ENCODE measurements at places on chromosomes 5 and 9.

GRCh38 chr5:136814619-136815378 lies 449.5 kb upstream of the TRPC7 start:
- DNase-seq: no peak

DNA sequence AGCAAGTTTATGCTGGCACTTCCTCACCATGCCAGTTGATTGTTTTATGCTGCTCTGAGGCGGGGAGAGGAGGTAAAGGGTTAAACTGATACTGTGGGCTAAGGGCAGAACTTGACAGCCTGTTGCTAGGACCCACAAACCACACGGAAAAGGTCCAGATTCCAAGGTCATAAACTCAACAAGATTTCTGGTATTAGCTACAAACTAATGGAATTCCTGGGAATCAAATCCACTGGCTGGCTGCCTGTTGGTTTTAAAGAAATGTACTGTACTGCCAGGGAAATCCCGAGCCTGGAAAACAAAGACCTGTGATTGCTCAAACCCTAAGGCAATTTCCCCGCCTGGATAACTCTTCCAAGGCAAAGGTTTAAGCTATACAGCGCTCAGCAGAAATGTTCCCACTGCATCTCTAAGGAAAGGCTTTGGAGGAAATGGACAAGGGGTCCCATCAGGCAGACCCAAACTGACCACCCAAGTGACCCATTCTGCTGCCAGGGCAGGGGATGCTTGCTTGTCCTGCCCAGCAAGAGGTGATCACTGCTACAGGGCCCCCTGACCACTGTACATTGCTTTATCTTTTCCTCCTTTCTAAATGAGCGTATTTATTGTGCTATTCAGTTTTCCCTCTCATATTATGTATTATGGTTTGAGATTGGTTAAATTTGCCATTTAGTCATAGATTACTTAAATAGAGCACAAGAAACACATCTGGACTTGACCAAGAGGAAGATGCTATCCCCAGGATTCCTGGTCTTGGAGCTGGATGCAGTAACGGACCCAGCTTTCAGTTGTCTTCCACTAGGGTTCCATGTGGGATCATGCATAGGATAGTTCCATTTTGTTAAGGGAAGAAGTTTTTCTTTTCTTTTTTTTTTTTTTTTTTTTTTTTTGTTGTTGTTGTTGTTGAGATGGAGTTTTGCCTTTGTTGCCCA lies 124.3 kb downstream of the SUSD1 start:
- no peak for DNase-seq

DNA sequence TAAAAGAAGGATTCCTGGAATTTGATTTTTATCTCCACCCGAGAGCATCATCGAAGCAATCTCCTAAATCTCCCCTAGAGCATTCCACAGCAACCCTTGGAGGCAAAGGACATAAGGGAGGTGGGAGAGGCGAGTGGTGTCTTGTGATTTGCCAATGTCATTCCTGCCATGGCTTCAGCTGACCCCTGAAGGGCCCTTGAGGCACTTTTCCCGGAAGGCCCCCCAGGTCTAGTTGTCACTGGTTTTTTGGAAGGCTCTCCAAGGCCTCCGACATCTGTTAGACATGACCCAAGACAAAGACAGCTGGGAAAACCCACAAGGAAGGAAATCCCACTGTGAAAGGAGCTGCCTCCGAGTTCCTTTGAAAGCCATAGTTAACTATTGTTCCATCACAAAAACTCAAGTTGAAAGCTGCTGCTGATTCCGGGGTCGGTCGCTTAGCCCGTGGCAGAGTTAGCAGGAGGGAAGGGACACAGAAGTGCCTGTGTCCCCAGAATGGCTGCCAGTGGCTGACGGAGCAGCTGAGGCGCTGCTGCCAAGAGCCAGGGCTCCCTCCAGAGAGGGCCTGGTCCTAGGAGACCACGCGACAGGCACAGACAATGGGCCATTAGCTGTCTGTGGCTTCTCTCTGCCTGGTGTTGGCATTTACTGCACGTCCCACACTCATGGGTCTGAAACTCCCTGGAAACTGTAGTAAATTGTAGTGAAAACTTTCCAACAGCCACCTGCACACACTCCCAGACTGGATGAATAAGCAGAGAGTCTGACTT lies 24.4 kb upstream of the TRIO start:
- no peak for DNase-seq

DNA sequence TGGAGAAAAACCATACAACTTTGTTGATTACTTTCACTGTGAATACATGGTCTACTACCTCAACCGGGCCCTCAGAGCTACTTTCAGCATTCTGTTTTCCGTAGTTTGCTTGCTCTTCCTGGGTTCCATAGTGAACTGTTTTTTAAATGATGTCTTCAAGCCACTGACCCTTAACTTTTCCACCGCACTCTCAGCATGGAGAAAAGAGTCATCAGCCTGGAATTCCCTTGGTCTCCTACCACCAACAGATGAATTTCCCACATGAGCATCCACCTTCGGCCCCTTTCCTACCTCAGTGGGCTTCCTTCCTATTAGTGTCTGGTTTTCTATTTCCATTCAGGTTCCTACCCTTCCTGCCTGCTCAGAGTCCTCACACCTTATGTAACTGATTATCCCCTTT lies 135.9 kb upstream of the ADAMTSL1 start:
- no peak for DNase-seq

- DNase-seq: no peak
Observed at GRCh38 chr9:98977246-98977714, 33.6 kb downstream of the COL15A1 start.

DNA sequence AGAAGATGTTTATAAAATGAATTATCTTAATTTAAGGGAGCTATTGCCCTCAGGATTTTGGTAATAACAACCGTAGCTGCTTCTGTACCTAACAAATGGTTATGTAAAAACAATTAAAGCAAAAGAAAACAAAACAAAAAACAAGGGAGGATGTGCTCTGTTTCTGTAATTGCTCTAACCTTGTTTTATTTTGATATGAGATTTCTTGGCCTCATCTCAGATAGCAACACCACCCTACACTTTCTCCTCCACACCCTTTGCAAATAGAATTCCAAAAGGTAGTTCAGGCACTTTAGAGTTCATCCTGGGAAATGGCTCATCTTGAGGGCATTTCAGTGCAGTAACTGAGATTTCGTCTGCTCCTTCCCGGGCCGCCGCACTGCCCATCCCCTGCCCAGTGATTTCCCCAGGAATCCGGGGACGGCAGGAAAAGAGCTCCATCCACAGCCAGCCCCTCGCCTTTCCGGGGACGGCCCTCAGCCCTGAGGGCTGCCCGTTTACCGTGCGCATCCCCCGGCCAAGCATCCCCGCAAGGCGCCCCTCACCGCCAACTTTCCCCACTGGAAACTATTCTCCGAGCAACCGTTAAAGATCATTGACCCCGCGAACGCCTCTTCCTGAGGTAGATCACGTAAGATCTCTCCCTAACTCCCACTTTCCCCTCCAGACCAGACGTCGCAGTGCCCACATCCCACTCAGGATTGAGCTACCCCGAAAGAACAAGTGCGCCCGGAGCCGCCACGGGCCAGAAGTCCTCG lies 1.2 kb downstream of the FNBP1 start:
- DNase-seq: no peak

GRCh38 chr9:127662617-127663016 lies 44.2 kb upstream of the CFAP157 start:
- no peak for DNase-seq

DNA sequence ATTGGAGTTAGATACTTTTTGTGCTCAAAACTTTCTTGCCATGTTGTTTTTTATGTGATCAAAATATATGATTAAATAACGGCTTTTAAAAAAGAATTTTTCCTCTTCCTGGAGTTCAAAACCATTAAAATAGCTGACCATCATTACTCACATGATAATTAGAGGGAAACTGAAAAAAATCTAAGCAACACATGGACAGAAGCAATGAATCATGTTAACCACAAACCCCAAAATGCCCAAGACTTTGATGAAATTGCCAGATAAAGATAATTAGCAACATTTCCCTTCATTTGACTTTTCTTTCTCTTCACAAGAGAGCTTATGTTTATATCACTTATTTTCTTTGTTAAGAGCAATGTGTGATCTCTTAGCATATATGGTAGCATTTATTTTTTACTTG lies 1294.2 kb downstream of the EFNA5 start:
- no peak for DNase-seq

GRCh38 chr9:115264313-115264712 lies 146.4 kb upstream of the TNC start:
- no peak for DNase-seq

DNA sequence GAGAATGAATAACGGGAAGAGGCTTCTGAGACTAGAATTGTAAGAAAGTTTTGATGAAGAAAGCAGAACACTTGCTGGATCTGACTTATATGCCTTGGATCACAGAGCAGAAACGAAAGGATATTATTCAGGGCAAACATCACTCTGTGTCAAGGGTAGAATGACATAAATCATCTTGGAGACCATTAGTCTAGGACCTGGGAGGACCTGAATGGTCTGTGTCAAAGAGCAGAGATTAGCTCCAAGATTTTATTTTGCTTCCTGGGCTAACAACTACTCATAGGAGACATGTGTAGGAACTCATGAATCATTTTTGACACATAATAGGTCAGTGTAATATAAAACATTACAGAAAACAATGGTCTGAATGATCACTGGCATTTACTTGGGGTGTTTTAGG lies 417.9 kb downstream of the SLCO4C1 start:
- DNase-seq: no peak

DNA sequence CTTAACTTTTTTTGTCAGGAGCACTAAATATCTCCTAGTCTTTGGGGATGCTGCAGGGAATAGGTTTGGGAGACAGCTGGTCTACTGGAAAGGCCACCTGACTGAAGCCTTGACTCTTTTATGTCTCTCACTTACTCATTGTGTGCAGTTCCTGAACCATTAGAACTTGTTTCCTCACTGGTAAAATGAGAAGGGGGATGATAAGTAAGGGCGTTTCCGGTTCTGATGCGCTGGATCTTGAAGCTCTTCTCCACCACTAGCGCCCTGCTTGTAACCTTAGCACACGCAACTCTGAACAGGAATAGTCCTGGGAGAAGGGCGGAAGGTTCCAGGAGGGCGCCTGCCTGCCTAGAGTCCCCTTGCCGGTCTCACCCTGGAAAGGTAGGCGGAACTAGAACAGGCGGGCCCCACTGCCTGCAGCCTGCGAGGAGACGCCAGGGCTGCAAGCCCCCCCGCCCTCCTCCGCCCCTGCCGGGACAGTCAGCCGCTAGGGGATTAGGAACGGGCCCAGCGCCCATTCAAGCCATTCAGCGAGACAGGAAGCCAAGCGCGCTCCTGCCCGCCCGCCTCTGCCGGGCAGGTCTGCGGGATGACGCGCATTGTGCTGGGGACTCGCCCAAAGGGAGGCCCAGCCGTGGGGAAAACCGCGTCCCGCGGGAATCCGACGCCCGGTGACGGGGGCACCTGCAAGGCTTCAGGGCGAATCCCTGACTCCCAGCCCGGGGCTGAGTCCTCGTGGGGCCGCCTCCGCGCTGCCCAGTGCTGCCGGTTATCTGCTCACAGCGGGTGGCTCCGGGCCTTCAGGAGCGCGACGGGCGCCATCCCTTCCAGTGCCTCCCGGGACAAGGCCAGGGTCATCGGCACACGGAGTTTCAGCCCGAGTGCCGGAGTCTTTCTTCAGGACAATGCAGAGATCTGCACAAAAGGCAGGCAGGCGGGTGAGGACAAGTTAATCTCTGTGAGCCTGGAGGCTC lies 44.0 kb upstream of the XPA start:
- peak; percentile 1 for DNase-seq

DNA sequence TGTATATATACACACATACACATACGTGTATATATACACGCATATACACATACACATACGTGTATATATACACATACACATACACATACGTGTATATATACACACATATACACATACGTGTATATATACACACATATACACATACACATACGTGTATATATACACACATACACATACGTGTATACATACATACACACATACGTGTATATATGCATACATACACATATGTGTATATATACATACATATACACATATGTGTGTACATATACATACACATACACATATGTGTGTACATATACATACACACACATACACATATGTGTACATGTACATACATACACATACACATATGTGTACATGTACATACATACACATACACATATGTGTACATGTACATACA lies 82.6 kb downstream of the SYK start:
- DNase-seq: no peak

GRCh38 chr9:101387871-101388506 lies 3.2 kb upstream of the BAAT start:
- peak; percentile 49 for DNase-seq

GRCh38 chr9:116701940-116702642 lies 15.0 kb downstream of the TRIM32 start:
- DNase-seq: no peak

DNA sequence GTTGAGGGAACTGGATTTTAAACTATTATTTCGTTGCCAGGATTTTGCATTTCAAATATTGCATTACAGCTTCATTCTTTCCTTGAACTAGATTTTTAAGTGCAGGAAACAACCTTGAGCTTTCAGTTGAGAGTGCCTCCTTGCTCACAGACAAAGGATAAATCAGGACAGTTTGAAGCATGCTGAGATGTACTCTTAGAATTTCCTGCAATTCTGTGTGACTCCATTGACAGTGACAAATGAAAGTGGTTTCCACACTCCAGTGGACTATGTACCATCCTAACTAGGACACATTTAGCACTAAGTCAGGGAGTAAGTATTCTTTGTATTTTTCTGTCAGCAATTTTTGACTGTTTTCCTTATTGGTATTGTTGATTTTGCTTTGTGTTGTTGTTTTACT lies 100.0 kb upstream of the PLCXD3 start:
- DNase-seq: no peak

- no peak for DNase-seq
Observed at GRCh38 chr5:60585618-60586017, 114.3 kb downstream of the DEPDC1B start.

GRCh38 chr9:125747765-125748445 lies 732 bp downstream of the PBX3 start:
- DNase-seq: peak; percentile 30

DNA sequence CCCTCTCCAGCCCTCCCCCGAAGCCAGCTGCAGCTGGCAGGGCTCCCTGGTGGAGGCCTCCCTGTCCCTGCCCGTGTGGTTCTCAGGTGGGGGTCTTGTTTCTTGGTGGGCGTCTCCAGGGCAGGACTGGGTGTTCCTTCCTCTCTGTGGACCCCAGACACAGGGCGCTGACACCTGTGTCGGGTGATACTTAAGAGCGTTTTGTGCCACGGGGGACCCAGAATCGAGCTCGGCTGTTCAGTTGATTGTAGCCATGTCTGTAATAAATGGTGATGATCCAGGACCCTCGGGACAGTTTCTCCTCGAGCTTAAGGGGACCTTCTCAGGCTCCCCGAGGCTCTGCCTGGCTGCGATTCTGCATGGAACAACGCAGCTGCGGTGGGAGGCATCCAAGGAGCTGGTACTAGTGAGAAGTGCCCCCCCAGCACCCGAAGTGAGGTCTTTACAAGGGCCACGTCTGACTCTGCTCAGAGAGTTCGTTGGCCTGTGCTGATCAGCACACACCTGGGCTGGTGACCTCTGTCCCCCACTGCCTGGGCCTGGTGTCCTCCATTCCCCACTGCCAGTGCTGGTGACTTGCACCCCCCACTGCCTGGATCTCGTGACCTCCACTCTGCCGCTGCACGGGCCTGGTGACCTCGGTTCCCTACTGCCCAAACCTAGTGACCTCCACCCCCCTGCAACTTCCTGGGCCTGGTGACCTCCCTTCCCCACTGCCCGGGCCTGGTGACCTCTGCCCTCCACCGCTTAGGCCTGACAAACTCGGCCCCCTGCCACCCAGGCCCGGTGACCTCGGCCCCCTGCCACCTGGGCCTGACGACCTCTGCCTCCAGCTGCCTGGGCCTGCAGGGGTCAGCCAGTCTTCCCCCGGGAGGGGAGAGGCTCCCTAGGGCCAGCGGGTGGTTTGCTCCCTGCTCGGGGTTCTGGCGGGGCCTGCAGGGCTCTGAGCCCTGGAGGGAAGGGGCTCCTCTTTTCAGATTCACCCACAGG lies 36.0 kb downstream of the NDUFS6 start:
- DNase-seq: no peak

GRCh38 chr5:56825222-56825824 lies 10.0 kb downstream of the MAP3K1 start:
- no peak for DNase-seq
